GOT3 (cell line): ENCODE measurements at places on chromosomes 12 and 14.

GRCh38 chr12:63308671-63309070 lies 157.7 kb upstream of the AVPR1A start:
- DNase-seq = no peak

- DNase-seq = no peak
Measured at GRCh38 chr12:29528161-29528560, 30.7 kb upstream of the OVCH1 start.

- DNase-seq = no peak
Measured at GRCh38 chr12:77938301-77938700, 107.6 kb downstream of the NAV3 start.

DNA sequence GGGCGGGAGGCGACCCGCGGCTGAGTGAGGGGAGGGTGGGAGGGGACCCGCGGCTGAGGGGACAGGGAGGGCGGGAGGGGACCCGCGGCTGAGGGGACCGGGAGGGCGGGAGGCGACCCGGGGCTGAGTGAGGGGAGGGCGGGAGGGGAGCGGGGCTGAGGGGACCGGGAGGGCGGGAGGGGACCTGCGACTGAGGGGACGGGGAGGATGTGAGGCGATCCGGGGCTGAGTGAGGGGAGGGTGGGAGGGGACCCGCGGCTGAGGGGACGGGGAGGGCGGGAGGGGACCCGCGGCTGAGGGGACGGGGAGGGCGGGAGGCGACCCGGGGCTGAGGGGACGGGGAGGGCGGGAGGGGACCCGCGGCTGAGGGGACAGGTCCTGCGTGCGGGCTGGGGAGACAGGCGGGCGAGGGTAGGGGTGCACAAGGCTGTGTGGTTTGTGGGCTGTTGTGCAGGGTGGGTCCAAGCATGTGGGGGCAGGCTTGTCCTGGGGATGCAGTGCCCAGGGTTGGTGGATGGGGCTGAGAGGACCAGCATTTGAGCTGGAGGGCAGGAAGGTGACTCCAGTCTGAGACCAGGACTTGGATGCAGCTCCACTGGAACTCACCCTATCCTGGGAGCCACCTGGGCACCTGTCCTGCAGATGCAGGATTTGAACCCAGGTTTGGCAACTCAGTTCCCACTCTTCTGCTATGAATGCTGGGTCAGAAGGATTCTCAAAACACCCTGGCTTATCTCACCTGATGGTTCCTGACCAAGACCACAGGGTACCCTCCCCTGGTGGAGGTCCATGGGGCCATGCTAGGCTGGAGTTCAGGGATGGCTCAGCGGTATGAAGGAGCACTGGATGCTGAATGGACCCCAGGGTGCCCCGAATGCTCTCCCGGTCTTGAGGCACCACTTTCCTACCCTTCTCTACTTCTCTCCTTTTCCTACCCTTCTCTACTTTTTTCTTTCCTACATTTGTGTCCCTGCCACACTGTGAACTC lies 9.4 kb downstream of the PLD4 start:
- no peak for DNase-seq

GRCh38 chr12:63941166-63941800 lies 96.8 kb downstream of the SRGAP1 start:
- DNase-seq = no peak

DNA sequence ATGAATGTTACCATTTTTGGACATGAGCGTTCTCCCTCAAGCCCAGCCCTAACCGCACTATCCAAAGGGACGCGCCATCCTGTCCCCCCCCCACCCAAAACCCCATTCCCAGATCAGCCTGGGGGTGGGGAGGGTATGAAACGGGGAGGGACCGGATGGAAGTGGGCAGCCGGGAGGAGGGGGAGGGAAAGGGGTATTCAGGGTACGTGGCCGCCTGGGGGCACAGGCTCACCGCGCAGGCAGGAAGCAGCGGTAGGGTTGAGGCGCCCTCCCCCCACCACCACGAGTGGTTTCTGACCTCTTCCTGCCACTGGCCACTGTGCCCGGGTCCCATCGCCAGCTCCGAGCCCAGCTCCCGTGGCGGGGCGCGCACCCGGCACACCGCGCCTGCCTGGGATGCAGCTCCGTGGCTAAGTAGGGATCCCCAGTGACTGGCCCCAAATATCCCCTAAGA lies 1.4 kb downstream of the ACTN1 start:
- DNase-seq = peak; percentile 38

- no peak for DNase-seq
Measured at GRCh38 chr14:104072586-104072985, 12.9 kb upstream of the ASPG start.

DNA sequence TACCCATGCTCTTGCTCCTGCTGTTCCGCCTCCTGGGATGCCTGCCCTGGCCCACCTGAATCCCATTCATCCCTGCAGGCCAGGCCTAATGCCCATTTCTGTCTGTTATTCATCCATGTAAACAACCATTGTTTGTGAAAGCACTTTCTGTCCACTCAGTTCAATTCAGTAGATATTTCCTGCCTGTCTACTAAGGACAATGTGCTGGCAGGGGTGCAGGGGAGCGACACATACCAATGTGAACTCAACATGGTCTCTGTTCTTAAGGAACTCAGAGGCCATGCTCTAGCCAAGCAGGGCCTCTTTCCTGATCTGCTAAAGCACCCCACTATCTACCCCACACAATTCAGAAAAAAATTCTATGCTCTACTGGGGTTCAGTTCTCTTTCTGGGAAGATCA lies 88.5 kb upstream of the ZFP36L1 start:
- no peak for DNase-seq

GRCh38 chr14:105021656-105022275 lies 883 bp upstream of the CDCA4 start:
- DNase-seq = no peak

- DNase-seq = no peak
Measured at GRCh38 chr12:126897102-126897501, 1369.9 kb upstream of the TMEM132C start.

DNA sequence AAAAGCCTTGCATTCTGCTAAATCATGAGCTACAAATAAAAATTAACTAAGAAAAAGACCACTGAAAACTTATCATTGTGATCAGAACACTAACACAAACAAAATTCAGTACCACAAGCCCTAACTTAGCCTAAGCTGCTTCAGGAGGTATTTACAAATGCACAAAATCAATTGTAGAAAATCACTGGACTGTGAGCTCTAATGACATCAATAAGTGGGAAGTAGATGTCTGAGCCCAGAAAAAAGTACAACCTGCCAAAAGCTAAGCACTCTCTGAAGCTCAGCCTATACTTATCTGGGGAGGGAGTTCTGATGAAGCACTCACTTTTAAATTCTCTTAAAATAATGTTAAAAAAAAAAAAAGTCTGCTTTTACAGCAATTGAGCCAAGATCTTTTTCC lies 92.9 kb downstream of the SLCO1B1 start:
- no peak for DNase-seq

GRCh38 chr12:54220567-54220966 lies 31.8 kb upstream of the SMUG1 start:
- no peak for DNase-seq

GRCh38 chr12:109650808-109651207 lies 62.8 kb upstream of the FAM222A start:
- no peak for DNase-seq

- DNase-seq = no peak
Measured at GRCh38 chr12:44287545-44287944, 451.7 kb downstream of the TMEM117 start.

DNA sequence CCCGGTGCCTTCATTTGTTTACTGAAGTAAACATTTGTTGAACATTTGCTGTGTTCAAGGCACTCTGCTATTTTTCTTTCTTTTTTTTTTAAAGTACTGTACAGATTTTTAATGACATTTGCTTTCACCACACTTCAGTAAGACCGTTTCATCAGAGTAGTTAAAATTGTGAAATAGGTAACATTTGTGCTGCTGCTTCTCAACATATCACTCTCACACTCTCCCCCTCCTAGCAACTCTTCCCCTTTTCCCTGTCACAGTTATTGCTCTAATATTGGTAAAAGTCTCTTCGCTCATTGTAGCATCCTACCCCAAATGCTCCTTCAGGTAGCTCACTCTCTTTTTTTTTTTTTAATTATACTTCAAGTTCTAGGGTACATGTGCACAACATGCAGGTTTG lies 49.6 kb downstream of the SRGAP1 start:
- no peak for DNase-seq

GRCh38 chr12:115103884-115104883 lies 420.2 kb upstream of the TBX3 start:
- DNase-seq = no peak

GRCh38 chr14:51620056-51620455 lies 31.7 kb upstream of the FRMD6 start:
- DNase-seq = no peak

GRCh38 chr12:82458101-82458500 lies 99.8 kb downstream of the METTL25 start:
- DNase-seq = no peak

GRCh38 chr12:49537752-49538509 lies 899 bp upstream of the KCNH3 start:
- no peak for DNase-seq

GRCh38 chr12:91033251-91033650 lies 24.6 kb downstream of the KERA start:
- no peak for DNase-seq

DNA sequence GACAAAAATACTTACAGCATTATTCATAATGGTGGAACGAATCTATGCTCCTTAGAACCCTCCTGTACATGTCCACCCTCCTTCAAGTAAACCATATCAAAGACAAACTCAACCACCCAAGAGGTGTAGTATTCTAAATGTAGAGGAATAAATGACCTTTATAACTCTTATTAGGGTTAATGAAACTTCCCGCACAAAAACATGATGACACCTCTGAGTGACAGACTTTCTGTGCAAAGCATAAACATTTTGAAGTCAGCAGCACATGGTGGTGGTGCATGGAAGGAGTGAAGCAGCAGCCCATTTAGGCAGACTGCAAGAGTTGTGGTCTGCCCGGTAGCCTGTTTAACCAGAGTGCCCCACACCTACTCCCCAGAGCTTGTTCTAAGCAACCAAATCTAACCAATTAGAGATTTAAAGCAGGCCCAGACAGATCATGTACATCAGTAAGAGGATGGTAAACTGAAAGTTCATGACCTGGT lies 615 bp upstream of the ASB8 start:
- DNase-seq = no peak

DNA sequence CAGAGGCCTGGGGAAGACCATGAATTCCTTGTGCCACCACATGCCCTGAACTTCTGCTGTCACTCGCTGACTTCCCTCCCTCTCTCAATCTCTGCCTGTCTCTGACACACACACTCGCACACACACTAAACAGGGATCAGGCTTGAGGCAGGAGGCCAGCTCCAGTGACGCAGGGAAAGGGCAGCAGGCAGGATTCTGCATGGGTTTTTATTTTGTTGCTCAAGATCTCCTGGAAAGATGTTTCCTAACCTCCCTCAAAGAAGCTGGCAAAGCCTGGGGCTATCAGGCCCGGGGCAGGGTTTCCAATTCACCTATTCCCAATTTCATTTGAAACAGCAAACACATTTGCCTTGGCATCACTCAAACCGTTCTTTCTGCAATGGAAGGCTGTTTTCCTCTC lies 27.7 kb upstream of the PEX5 start:
- DNase-seq = no peak

GRCh38 chr12:130815028-130815741 lies 23.9 kb downstream of the STX2 start:
- DNase-seq = no peak

- DNase-seq = no peak
Measured at GRCh38 chr12:23133471-23133870, 508.5 kb downstream of the ETNK1 start.

- DNase-seq = no peak
Measured at GRCh38 chr14:51056421-51056820, 38.5 kb downstream of the TRIM9 start.

- no peak for DNase-seq
Measured at GRCh38 chr14:22886500-22887259, 3.7 kb downstream of the REM2 start.

DNA sequence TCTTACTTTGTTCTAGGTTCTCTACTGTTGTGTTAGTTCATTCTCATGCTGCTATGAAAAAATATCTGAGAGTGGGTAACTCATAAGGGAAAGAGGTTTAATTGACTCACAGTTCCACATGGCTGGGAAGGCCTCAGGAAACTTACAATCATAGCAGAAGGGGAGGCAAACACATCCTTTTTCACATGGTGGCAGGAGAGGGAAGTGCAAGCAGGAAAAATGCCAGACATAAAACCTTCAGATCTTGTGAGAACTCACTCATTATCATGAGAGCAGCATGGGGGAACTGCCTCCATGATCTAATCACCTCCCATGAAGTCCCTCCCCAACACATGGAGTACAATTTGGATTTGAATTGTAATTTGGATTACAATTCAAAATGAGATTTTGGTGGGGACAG lies 69.6 kb downstream of the MGST1 start:
- no peak for DNase-seq

DNA sequence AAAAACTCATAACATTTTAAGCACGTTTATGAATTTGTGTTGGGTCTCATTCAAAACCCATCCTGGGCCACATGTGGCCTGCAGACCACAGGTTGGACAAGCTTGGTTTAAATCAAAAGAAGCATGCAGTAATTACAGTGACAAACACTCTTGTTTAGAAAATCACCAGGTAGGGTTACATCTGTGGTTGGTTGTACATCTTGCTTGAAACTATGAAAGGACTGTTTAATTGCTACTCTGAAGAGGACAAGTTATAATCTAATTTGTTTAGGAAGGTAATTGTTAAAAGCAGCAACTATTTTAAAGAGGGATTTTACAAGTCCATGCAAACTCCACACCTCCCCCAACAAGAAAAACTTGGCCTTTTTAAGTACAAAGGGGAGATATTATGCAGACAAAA lies 4.0 kb downstream of the TRIP11 start:
- no peak for DNase-seq

DNA sequence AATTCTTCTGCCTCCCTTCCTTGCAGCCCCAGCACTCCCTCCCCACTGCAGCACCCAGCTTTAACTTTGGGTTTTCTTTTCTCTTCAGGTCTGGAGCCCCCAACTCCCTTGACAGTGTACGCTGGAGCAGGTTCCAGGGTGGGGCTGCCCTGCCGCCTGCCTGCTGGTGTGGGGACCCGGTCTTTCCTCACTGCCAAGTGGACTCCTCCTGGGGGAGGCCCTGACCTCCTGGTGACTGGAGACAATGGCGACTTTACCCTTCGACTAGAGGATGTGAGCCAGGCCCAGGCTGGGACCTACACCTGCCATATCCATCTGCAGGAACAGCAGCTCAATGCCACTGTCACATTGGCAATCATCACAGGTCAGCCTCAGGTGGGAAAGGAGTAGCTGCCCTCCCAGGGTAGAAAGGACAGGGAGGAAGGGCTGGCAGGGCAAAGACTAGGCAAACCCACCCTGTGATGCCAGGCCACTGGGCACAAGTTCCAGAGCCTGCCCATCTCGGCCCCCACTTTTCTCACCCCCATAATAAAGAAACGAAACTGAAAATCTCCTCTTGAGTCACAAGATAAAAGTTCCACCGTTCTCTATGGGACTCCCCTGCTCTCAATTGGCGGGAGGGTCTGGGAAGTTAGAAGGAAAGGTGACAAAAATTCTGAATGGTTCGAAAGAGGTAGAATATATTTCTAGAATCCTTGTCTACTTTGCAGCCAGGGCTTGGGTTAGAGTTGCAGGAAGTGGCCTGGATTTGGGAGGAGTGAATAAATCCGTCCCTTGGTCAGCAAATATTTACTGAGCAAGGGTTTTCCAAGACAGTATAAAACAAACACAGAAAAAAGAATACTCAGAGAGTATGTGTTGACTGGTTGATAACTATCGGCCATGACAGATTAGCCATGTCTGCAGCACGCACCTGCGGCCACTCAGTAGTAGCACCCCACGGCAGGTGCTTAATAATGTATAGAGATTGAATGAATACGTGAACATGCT lies 3.2 kb downstream of the LAG3 start:
- no peak for DNase-seq
